ENCODE measurements at places on chromosomes 11 and 22. TPM values are rescaled to one million over a fixed set of nuclear protein-coding genes. Genes with fewer than 3 reads are reported as not detected.

VWA5A gene
- polyA plus RNA-seq = 6.6 TPM

RNF26 gene
- 7.4 TPM for polyA plus RNA-seq

CFAP300 gene
- polyA plus RNA-seq = 0.63 TPM

CYP2D6 gene
- 1.2 TPM for polyA plus RNA-seq

GRK2 gene
- polyA plus RNA-seq = 74.2 TPM

WNT7B gene
- polyA plus RNA-seq = 6.8 TPM

C11orf21 gene
- 0.45 TPM for polyA plus RNA-seq

ZP1 gene
- 0.06 TPM for polyA plus RNA-seq

TEX54 gene
- polyA plus RNA-seq = not detected

WBP2NL gene
- polyA plus RNA-seq = 0.59 TPM

GGTLC3 gene
- not detected for polyA plus RNA-seq

ROM1 gene
- polyA plus RNA-seq = 10.5 TPM

B4GALNT4 gene
- polyA plus RNA-seq = 5.0 TPM

DEUP1 gene
- not detected for polyA plus RNA-seq

KLHDC7B gene
- 0.12 TPM for polyA plus RNA-seq

OR10D3 gene
- polyA plus RNA-seq = not detected

BTBD18 gene
- polyA plus RNA-seq = not detected

THY1 gene
- 1.2 TPM for polyA plus RNA-seq

OR8D1 gene
- polyA plus RNA-seq = not detected

TTC36 gene
- 0.18 TPM for polyA plus RNA-seq

KCNJ11 gene
- polyA plus RNA-seq = 0.67 TPM

TCN2 gene
- 2.2 TPM for polyA plus RNA-seq

PRG2 gene
- 0.45 TPM for polyA plus RNA-seq

ISX gene
- not detected for polyA plus RNA-seq

SCUBE2 gene
- 0.84 TPM for polyA plus RNA-seq

APOA4 gene
- polyA plus RNA-seq = 0.05 TPM
